IPS DF 19.7 (cell line): ENCODE measurements at places on chromosomes 11 and 22.

GRCh38 chr11:88555829-88556202 lies 218.3 kb upstream of the CTSC start:
- no peak for DNase-seq

DNA sequence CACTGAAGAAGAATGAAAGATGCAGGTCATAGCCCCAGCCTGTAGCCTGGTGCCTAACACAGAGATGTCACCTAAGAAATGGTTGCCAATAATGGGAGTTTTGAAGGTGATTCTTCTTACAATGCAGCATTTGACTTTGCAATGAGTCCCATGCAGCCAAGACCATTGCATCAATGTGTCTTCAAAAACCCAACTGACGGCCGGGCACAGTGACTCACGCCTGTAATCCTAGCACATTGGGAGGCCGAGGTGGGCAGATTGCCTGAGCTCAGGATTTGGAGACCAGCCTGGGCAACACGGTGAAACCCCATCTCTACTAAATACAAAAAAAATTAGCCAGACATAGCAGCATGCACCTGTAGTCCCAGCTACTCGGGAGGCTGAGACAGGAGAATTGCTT lies 89.3 kb upstream of the ASPHD2 start:
- no peak for DNase-seq

DNA sequence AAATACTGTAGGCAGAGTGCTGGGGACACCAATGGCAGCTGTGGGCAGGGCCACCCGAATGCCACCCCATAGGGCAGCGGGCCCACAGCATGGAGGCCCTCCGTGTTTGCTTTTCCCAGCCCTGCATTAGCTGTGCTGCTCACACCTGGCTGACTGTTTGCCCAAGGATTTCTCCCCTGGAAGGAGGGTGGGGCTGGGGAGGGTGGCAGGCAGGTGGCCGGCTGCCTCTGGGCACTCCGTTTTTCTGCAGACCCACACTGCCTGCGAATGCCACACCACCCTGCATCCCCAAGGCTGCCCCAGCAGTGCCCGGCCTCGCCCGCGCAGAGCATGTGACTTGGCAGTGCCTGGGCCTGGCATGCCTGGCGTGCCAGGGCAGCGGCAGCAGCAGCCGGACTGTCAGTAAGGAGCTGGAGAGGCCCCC lies 19.6 kb downstream of the DAGLA start:
- DNase-seq = no peak

DNA sequence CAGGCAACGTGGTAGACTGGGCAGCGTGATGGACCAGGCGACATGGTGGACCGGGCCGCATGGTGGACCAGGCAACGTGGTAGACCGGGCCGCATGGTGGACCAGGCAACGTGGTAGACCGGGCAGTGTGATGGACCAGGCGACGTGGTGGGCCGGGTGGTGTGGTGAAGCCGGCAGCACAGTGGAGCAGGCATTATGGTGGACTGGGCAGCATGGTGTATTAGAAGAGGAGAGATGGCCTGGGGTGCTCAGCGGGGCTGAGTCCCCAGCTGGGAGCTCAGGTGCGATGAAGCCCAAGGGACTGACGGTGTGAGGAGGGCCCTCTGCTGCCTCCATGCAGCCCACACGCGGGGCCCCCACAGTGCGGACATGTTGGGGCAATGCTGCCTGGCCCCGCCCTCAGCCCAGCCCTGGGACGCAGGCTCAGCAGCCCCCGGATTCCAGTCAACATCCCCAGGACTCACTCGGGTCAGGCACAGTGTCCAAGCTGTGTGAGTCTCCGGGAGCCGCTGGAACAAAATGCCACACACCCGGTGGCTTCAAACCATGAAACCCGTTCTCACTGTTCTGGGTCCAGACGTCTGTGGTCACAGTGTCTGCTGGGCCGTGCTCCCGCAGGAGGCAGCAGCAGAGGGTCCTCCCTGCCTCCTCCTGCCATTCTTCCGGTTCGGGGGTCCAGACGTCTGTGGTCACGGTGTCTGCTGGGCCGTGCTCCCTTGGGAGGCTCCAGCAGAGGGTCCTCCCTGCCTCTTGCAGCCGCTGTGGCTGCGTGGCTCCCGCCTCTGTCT lies 1084.9 kb downstream of the BRD1 start:
- DNase-seq = no peak

DNA sequence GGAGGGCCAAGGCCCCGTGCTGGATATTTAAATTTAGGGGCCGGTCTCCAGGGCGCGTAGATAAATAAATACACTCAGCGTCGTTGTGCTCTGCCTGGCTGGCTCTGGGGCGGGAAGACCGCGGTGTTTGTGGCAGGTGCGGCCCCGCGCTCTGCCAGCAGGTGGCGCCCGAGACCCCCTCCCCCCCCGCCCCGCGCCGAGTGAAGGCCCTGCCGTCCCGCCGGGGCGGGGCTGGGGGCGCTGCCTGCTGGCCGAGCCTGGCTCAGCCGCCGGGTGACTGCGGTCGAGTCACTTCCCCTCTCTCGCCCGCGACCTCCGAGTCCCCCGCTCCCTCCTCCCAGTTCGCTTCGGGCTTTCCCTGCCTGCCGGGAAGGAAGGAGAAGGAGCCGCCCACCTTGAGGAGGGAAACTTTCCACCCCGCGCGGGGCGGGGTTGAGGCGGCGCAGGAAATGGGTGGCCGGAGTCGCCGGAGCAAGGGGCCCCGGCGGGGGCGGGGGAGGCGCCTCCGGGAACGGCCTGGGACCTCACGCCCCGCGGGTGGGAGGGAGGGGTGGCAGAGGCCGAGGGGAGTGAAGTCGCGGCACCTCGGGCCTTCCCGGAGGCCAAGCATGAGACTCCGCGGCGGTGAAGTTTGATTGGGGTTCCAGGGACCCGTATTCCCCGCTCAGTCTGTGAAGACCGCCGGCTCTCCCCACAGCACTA lies 1.6 kb upstream of the EHBP1L1 start:
- no peak for DNase-seq

DNA sequence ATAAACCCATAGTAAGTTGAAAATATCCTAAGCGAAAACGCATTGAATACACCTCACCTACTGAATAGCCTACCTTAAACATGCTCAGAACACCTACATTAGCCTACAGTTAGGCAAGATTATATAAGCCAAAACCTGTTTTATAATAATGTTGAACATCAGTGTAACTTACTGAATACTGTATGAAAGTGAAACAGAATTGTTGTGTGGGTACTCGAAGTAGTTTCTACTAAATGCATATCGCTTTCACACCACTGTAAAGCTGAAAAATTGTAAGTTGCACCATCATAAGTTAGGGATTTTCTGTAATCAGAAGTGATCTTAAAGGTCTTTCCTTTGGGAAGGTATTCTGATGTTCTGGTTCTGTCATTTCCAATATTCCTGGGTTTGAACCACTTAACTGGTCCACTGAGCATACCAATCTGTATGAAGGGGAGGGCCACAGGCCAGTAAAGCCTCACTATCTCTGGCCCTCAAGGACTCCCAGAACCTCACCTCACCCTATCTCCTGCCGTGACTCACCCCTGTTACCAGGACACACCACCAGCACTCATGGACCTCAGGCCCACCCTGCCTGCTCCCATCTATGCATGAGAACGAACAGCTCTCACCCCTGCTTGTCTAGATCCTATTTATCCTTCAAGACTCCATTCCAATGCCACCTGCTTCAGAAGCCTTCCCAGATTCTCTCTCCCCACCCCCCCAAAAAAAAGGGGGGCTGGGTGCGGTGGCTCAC lies 70.0 kb downstream of the NAT10 start:
- DNase-seq = no peak

DNA sequence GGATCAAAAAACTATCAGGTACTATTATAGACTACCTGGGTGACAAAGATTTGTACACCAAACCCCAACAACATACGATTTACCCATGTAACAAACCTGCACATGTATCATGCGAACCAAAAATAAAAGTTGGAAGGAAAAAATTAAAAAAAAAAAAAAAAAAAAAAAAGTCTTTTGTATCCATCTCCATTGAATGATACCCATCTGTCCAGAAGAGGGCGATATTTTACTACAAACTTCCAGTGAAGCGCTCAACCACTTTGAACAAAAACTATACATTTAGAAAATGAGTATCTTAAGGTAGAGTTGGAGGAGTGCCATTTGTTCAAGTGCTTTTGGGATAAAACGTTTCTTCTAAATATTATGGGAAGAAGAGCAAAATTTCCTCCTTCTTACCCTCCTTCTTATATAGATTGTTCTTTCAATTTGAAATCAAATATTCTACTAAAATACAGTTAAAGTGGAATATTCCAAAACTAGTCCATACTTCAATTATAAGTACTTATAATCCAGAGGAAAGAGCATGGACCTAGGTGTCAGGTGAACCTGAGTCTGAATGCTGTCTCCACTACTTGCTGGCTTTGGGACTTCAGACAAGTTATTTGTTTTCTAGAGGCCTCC lies 23.3 kb downstream of the ARL14EP start:
- no peak for DNase-seq

- no peak for DNase-seq
Measured at GRCh38 chr11:131624531-131624930, 254.1 kb downstream of the NTM start.

DNA sequence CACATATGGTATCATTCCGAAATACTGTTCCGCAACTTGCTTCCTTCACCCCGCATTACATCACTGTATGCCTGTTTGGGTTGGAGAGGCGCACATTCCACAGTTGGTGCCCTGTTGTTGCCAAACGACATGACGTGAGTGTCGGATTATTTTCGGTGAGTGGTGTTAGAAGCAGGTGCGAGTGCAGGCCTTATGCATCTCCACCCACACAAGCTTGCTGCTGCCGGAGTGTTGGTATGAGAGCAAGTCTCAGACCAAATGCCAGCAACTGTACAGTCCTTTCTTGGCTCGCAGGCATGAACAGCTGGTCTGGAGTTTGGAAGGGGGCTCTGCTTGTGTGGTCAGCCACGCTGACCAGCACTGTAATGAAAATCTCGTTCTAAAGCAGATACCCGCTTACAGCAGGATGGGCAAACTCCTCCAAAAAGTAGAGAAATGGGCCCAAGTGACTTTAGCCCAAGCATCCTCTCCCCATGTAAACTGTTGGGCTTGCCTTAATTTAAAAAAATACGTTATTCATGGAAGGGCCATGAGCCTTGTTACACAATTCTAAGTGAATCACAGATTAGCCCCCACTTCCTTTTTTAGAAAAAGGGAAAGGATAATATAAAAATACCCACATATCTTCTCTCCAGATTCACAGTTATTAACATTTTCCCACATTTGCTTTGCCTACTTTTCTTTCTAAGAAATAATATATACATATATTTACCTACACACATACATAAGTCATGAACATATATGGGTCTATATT lies 48.7 kb upstream of the OR9Q1 start:
- DNase-seq = no peak

GRCh38 chr11:5703741-5704536 lies 14.3 kb downstream of the TRIM22 start:
- DNase-seq = no peak
